ENCODE measurements at places on chromosomes 4 and X. TPM values are rescaled to one million over a fixed set of nuclear protein-coding genes. Genes with fewer than 3 reads are reported as not detected.

The CENPE gene
- 1.6 TPM for total RNA-seq

The FGFBP2 gene
- total RNA-seq, result 13.7 TPM

GRCh38 chr4:6937754-6938153 lies 28.1 kb downstream of the TBC1D14 start:
- DNase-seq, result no peak

GRCh38 chr4:139014371-139015268 lies 961 bp upstream of the NOCT start:
- peak; percentile 22 for DNase-seq

DNA sequence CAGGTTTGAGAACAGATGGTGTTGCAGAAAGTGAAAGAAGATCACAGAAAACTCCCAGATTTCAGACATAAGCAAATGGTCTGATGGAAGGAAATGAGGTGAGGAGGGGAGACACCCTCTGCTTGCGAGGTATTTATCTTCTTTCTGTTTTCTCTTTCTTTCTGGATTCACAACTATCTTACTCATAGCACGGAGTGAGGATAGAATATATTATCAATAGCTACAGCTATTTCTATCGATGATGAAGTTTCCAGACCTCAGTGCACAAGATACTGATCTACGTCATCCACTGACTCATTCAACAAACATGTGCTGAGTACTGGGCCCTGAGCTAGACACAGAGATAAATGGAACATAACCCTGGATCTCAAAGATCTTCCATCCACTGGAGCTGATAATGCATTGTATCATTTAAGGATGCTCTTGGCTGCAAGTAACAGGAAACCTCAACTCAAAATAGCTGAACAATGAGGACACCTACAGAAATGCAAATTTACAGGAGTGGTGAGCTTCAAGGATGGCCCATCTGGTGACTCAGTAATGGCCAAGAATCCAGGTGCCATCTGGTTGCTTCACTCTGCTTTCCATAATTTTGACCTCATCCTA lies 21.2 kb downstream of the SLC2A9 start:
- no peak for DNase-seq

- no peak for DNase-seq
Observed at GRCh38 chr4:106277140-106277675, 38.8 kb downstream of the TBCK start.
